ENCODE measurements at places on chromosomes 7 and 10. TPM values are rescaled to one million over a fixed set of nuclear protein-coding genes. Genes with fewer than 3 reads are reported as not detected.

DNA sequence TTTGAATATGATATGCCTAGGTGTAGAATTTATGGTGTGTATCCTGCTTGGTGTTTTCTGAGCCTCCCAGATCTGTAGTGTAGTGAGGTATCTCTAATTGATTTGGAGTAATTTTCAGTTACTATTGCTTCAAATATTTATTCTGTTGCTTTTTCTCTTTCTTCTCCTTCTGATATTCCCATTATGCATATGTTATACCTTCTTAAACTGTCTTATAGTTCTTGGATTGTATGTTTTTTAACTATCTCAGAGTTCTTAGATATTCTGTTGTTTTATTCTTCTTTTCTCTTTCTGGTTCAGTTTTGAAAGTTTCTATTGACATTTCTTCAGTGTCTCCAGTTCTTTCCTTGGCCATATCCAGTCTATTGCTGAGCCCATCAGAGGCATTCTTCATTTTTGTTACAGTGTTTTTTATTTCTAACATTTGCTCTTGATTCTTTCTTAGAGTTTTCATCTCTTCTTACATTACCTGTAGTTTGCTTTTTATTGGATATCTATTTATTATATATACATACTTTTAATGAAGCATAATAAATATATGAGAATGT is 205.4 kb upstream of the LRGUK start:
- DNase-seq = no peak

GRCh38 chr10:117133273-117134055 is 4.6 kb downstream of the VAX1 start:
- no peak for DNase-seq

Gene ACTL6B
- total RNA-seq = not detected

Gene OR6V1
- not detected for total RNA-seq

DNA sequence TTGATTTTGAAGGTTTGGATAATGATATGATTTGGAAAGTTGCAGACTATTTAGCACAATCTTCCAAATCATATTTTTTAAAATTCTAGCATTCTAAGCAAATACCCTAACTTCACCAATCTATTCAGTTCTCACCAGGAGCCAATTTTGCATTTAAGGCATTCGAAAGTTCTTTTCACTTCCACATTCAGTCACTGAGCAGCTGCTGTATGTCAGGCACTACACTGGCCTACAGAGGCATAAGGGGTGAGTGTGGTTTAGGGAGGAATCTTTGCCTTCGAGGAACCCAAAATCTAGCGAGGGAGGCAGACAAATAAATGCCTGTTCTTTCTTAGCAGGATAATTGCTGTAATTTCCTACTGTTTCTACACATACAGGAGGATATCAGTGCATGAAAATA is 10.7 kb upstream of the UCN3 start:
- no peak for DNase-seq

GRCh38 chr7:44962483-44963251 is 16.1 kb downstream of the MYO1G start:
- no peak for DNase-seq

Gene RSPH10B2
- not detected for total RNA-seq

- no peak for DNase-seq
Observed at GRCh38 chr7:90701021-90701420, 104.9 kb downstream of the CDK14 start.

GRCh38 chr7:155683714-155684113 is 39.3 kb downstream of the RBM33 start:
- DNase-seq = no peak

- DNase-seq = no peak
Observed at GRCh38 chr7:16067711-16068110, 353.6 kb downstream of the CRPPA start.
